Pancreas (tissue), 10 donors: ENCODE measurements at places on chromosomes 12 and 14. TPM values are rescaled to one million over a fixed set of nuclear protein-coding genes. Genes with fewer than 3 reads are reported as not detected.

Gene CLEC2A
- total RNA-seq = not detected

Gene FGF6
- total RNA-seq = not detected

Gene CCDC197
- not detected for total RNA-seq

Gene PLEKHG7
- 0.65 TPM for total RNA-seq

Gene DLST
- total RNA-seq = 36.7 TPM

Gene C14orf180
- total RNA-seq = not detected

Gene GDF11
- total RNA-seq = 0.91 TPM

Gene CLEC9A
- 0.09 TPM for total RNA-seq

Gene GEMIN2
- 3.1 TPM for total RNA-seq

Gene LPAR5
- total RNA-seq = 1.1 TPM

Gene WDR89
- total RNA-seq = 5.6 TPM

Gene FGD4
- 13.8 TPM for total RNA-seq

Gene ACTN1
- total RNA-seq = 41.4 TPM

Gene TRIM9
- 0.25 TPM for total RNA-seq

Gene CHURC1
- 29.5 TPM for total RNA-seq

Gene POLE2
- 1.3 TPM for total RNA-seq

Gene HELB
- total RNA-seq = 2.5 TPM

Gene AQP6
- total RNA-seq = 0.06 TPM

Gene DPPA3
- not detected for total RNA-seq

Gene POTEM
- total RNA-seq = not detected

Gene CLEC6A
- not detected for total RNA-seq

Gene HOTAIR
- total RNA-seq = not detected

Gene CMA1
- total RNA-seq = not detected

Gene STYX
- 4.5 TPM for total RNA-seq

Gene LRP1-AS
- total RNA-seq = not detected

Gene YEATS4
- total RNA-seq = 9.2 TPM

Gene KCNA1
- total RNA-seq = not detected

Gene RILPL1
- total RNA-seq = 3.4 TPM

Gene ZNF268
- 9.8 TPM for total RNA-seq

Gene DUSP16
- total RNA-seq = 38.7 TPM

Gene ANKS1B
- total RNA-seq = 1.5 TPM

Gene CLEC4D
- total RNA-seq = not detected

Gene MYF5
- total RNA-seq = not detected
